GM12892 (cell line): ENCODE measurements at places on chromosomes 3 and 15.

GRCh38 chr15:52114261-52115055 lies 1.9 kb upstream of the BCL2L10 start:
- no peak for DNase-seq

DNA sequence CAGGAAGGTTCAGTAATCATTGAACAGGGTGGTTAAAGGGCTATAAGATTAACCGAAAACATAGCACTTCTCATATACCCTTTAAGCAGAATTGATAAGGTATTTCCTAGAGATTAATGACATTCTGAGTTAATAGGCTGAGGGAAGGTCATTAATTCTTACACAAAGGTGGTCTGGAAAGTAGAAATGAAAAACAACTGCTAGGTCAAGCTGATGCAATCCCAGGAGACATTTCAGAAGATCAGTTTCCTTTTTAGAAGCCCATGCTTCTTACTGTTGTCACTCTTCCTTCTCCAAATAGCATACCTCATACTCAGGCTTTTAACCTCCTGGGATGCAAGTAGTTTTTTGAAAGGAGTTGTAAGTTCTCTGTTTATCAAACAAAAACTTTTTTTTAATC lies 8.8 kb downstream of the FILIP1L start:
- no peak for DNase-seq

DNA sequence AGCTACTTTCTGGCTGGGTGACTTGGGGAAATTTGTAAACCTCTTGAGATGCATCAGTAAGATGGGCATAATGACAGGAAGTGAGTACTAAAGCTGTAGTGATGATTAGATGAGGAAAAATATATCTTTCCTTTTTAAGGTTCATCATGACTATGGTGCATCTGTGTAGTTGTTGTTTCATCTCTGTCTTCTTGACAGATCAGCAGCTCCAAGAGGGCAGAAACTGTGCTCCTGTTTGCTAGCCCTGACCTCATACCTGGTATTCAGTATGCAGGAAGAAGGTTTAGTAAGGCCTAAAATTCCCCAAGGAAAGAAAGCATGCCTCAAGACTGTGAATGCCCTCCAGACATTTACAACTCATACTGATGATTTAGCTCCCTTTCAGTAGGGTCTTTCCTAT lies 82.5 kb upstream of the PSMD6 start:
- DNase-seq, result no peak

- DNase-seq, result no peak
Observed at GRCh38 chr3:118641608-118642007, 393.0 kb downstream of the IGSF11 start.

DNA sequence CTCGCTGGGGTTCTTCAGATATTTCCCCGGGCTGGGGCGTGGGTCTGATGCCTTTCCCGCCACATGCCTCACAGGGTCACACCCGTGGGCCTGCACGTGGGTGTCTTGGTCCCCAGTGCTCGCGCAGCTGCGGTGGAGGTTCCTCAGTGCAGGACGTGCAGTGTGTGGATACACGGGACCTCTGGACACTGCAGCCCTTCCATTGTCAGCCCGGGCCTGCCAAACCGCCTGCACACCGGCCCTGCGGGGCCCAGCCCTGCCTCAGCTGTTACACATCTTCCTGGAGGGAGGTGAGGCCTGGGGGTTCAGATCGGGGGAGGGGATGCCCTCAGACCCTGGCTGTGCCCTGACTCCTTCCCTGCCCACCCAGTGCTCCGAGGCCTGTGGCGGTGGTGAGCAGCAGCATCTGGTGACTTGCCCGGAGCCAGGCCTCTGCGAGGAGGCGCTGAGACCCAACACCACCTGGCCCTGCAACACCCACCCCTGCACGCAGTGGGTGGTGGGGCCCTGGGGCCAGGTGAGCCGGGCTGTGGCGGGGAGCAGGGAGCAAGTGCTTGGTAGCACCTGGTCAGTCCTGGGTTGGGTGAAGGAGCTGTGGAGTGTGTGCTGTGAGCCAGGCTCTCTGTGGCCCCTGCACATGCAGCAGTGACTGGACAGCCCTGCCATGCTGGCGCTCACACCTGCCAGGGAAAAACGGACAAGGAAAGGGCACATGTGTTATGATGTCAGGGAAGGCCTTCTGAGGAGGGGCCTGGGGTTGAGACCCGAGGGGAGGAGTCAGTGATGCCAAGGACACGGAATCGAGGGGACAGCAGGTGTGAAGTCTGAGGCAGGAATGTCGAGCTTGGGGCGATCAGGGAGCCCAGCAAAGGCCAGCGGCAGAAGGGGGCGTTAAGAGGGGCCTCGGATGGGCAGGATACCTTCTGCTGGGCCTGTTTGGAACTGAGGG lies 88.9 kb downstream of the TBC1D2B start:
- DNase-seq, result no peak

- DNase-seq, result no peak
Observed at GRCh38 chr3:133475245-133476010, 75.6 kb downstream of the BFSP2 start.

GRCh38 chr3:4153771-4154170 lies 149.4 kb upstream of the SETMAR start:
- no peak for DNase-seq

DNA sequence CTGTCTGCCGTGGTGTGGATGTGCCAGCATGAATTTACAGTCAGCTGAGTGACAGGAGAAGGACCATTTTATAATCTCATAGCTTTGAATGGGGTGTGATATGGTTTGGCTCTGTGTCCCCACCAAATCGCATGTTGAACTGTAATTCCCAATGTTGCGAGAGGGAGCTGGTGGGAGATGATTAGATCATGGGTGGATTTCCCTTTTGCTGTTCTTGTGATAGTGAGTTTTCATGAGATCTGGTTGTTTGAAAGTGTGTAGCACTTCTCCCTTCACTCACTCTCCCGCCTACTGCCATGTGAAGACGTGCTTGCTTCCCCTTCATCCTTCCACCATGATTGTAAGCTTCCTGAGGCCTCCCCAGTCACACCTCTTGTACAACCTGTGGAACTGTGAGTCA lies 111.9 kb upstream of the CHD2 start:
- no peak for DNase-seq

GRCh38 chr3:88031642-88032077 lies 27.1 kb downstream of the CGGBP1 start:
- DNase-seq, result no peak

GRCh38 chr3:115627180-115628074 lies 4.1 kb downstream of the GAP43 start:
- DNase-seq, result no peak

DNA sequence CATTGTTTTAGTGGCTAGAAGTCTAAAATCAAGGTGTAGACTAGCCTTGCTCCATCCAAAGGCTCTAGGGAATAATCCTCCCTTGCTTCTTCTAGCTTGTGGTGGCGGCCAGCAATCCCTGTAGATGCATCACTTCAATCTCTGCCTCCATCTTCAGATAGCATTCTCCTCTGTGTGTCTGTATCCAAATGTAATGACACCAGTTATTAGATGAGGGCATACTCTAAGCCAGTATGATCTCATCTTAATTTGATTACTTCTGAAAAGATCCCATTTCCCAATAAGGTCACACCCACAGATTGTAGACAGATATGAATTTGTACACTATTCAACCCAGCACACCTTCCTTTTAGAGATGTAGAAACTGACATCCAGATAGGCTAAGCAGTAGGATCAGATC lies 334.5 kb upstream of the KCNMB2 start:
- no peak for DNase-seq

- no peak for DNase-seq
Observed at GRCh38 chr3:119352863-119353527, 58.8 kb downstream of the ARHGAP31 start.

- DNase-seq, result peak; percentile 76
Observed at GRCh38 chr15:75723847-75724660, 11.4 kb upstream of the CSPG4 start.

DNA sequence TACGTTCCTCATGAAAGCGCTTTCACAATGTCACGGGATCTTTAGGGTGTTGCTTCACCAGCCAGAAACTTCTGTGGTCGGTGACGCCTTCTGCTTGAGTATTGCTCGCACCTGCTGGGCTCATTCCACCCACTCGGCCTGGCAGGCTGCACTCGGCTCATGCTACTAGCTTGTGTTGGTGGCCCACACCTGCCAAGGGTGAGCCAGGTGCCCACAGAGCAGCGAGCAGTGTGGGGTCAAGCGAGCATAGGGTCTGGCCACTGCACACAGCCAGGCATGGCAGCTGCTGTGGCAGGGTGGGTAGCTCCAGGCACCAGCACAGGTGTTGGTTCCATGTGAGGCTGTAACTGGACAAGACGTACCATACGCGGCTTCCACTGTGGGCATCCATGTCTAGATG lies 202.9 kb upstream of the CADM2 start:
- DNase-seq, result no peak

- DNase-seq, result no peak
Observed at GRCh38 chr3:139491027-139491700, 14.8 kb upstream of the RBP2 start.

- DNase-seq, result no peak
Observed at GRCh38 chr3:54663501-54664011, 264.3 kb downstream of the LRTM1 start.

GRCh38 chr3:94896994-94897393 lies 834.1 kb downstream of the NSUN3 start:
- no peak for DNase-seq

DNA sequence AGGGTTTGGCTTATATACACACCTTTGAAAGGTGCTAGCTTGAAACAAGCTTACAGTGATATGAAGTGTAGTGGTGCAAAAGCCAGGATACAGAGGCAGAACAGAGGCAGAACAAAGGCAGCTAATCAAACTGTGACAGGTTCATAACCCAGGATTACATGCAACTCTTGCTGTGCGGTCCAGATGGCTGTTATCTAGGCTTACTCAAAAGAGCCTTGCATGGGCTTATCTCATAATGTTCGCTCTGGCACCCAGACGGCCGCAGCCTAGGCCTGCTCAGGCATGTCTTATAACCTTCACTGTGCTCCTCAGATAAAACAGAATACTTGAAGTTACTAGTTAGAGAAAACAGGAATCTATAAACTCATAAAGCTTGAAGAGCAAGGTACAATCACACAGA lies 22.8 kb upstream of the NOX5 start:
- DNase-seq, result no peak

- DNase-seq, result no peak
Observed at GRCh38 chr3:59438492-59438891, 388.7 kb upstream of the CFAP20DC start.

GRCh38 chr15:75680007-75680789 lies 32.5 kb downstream of the CSPG4 start:
- no peak for DNase-seq

GRCh38 chr15:80578206-80578595 lies 116.9 kb upstream of the ABHD17C start:
- DNase-seq, result no peak

DNA sequence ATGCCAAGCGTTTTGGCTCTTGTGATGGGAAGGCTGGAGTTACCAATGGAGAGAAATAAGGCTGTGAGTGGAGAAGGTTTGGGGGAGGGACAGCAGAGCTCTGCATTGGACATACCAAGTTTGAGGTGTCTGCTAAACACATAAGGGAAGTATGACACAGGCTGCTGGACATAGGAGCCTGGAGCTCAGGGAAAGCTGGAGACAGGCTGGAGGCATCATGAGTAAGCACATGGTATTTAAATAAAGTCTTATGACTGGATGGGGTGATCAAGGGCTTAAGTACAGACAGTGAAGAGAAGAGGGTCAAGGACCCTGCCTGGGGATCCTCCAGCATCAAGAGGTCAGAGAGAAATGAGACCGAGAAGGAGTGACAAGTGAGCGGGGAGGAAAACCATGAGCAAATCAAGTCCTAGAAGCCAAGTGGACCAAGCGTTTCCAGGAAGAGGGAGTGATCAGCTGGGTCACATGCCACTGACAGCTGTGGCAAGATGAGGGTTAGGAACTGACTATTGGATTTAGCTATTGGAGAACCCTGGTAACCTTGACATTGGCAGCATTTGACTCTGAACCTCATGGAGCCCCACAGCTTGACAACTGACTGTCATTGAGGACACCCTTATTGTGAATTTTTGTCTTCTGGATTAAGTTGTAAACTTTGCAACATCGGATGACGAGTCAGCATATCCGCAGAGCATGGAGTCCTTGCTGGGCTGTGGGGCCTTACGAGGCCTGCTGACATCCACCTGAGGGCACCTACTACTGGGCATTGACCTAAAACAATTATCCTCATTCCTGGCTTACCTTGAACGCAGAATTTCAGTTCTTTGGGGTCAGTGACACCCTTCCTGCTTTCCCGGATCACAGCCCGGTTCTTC lies 78.7 kb upstream of the ETV5 start:
- no peak for DNase-seq

DNA sequence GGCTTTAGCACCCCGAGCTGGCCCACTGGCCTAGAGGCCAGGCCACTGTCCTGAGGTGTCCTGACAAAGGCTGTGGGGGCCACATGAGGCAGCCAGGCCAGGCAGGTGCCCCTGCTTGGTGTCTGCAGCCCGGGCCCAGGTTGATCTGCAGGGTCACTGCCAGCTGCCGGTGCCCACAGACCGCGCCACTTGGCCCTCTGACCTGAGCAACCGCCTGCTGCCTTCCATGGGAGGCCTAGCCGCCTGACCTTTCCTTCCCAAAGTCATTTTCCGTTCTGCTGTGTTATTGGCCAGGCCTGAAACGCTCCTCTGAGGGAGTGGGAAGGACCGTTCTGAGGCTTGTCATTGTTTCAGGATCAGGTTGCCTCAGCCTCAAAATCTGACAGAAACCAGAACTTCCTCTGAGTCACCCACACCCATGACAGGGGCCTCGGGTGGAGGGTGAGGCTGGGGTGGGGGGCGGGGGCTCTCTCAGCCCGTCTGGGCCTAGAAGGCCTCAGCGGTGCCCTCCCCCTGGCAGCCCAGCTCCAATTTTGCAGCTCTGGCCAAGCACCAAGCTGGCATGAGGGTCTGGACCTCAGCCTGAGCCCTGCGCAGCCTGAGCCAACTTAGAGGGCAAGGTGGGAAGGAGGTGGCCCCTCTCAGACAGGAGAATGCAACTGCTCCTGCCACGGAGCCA lies 140.7 kb upstream of the MEF2A start:
- peak; percentile 50 for DNase-seq
